ENCODE measurements at places on chromosomes 2 and 18.
A peak's percentile ranks its signal among the peaks of the same experiment; 100 is the strongest.

DNA sequence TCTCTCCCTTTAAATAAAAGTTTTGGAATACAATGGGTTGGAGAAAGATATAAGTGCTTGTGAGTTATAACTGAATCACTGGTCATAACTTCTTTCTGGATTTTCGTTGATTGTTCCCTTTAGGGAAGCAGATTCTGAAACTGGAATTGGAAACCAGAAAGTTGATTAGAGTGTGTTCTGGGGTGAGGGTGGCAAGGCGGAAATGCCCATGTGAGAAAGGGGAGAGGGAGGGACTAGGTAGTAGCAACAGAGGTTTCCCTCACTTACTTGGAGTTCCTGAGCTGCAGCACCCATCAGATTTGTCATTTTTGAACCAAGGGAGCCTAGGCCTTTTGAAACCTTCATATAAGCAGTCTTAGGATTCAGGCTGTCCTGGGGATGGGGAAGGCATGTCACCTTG lies 453.4 kb downstream of the KCNJ3 start:
- DNase-seq: no peak

GRCh38 chr18:50644146-50644545 lies 84.3 kb downstream of the MAPK4 start:
- no peak for DNase-seq

GRCh38 chr18:62802523-62802922 lies 87.2 kb downstream of the PHLPP1 start:
- DNase-seq: no peak

- peak; percentile 33 for DNase-seq
These were observed at the start of gene COMMD1 for GRCh38 chr2:61905372-61906185. Gene COMMD1 (plus strand): TSS chr2:61905674. CDS start chr2:61905679, 5 bp downstream.

- DNase-seq: no peak
These were observed 309.0 kb downstream of the GULP1 start for GRCh38 chr2:188600536-188601210.

DNA sequence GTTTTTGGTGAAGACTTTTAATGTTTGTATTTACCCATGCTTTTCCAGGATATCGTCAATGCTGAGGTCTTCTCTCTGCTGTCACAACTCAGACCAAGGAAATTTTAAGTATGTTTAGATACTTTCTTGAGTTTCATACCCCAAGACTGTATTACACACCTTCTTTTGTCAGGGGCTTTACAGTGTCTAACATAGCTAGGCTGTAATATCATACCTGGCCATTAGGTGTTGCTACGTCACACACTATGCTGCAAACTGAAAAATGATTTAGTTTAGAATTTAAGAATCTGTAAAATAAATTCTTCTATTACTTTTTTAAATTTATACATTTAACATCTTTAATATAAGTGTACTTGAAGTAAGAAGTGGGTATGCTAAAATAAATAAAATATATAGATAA lies 358.4 kb upstream of the NRP2 start:
- DNase-seq: peak; percentile 5

DNA sequence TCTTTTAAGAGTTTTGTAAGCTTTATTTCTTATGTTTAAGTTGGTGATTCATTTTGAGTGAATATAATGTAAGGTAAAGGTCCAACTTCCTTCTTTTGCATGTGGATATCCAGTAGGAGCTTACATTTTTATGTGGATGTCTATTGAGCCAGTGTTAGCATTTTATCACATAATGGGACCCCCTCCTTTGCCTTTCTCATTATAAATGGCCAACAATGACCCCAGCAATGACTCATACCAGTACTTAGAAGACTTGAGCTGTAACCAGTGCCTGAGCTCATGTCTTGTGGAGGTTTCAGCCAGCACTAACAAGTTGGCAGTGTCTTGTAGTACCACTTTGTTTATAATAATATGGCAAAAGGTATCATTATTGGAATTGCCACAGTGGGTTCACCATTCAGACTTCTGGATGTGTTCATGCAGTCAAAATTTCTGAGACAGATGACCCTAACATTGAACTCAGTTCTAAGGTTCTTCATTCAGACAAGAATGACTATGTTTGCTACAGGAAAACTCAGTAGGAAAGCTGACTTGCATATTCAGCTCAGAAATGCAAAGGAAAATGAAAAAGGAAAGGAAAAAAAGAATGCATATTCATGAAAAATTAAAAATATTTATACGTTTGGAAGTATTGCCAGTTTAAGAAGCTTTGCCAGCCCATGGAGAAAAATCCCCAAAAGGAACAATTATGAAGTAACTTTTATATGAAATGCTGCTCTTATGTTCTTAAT lies 41.0 kb downstream of the CDKL4 start:
- DNase-seq: no peak

- DNase-seq: no peak
These were observed 73.8 kb upstream of the B3GNT7 start for GRCh38 chr2:231321556-231322334.

GRCh38 chr2:11068079-11068741 lies 87.1 kb upstream of the SLC66A3 start:
- DNase-seq: no peak

DNA sequence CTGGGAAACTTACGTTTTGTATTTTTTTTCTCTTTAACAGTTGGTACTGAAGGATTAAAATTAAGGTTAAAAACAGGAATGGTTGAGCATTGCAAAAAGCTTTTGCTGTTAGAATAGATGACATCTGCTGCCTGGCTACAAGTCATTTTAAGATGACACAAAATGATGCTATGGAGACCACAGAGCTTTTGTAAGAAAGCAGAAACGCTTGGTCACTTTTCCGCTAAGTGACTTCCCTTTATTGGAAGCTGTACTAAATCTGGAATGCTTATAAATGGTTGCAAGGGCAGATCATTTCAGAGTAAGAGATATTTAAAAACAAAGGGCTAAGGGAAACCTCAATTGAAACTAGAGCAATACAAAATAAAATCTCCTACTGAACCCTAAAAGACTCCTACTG lies 544.0 kb downstream of the STK39 start:
- no peak for DNase-seq

- no peak for DNase-seq
These were observed 113.4 kb downstream of the GORASP2 start for GRCh38 chr2:171042253-171042969.

- DNase-seq: no peak
These were observed 448.1 kb downstream of the DCDC2C start for GRCh38 chr2:4151521-4151920.

DNA sequence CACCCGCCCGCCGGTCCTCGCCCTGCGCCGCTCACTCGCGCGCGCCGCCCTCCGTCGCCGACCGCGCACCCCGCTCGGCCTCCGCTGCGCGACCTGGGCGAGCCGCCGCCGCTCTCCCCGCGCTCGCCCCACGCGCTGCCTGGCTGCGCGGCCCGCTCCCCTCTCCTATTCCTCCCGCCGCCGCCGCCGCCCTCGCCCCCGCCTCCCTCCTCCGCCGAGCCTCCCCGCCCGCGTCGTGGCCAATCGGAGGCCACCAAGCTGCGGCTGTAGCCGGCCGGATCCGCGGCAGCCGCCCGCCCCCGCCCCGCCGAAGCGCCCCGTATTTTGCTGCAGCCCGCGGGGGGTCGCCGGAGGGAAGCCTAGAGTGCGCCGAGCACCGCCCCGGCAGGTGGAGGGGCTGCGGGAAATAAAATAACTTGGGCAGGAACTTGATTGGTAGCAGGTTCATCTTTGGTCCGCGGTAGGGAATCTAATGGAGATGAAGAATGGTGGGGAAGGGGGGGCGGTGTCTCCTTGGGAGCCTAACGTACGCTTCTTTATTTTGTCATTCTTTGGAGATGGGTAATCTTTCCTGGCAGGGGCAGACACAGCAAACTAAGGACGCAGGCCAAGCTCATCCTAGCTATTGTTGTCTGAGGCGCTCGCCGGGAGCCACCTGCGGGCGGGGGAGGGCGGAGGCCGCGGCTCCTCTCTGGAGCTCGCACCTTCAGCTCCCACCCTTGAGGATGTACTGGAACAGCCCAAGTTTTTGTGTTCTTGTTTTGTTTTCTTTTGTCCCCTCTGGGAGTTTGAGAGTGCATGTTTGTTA lies 1.1 kb upstream of the CDH2 start:
- peak; percentile 68 for DNase-seq

DNA sequence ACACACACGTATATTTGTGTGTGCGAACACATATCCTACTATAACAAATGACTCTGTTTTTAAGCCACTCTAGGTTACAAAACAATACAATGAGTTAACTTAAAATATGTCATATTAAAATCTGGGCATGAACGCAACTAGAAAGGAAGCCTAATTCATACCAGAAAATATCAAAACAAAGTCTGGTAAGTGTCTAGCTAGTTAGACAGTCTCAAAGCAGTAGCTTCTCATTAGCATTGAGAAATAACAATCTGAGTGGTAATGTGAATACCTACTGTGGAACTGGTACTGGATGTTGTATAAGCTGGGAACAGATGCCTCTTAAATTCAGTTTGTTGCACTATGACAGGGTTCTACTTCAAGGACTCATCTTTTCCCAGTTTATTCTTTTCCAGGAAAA lies 32.5 kb upstream of the WIPF1 start:
- DNase-seq: no peak

DNA sequence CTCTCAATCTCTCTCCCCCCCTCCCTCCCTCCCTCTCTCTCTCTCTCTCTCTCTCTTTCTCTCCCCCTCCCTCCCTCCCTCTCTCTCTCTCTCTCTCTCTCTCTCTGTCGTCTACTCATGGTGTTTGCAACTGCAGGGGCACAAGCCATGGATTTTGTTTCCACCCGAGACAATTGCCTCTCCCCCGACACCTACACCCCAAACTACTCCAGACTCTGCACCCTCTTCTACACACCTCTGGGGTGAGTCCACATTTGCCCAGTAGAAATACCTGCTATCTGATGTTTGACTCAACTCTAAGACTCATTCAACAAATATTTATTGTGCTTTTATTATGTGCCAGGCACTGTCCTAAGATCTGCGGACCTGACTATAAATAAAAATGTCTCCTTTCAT lies 93.7 kb downstream of the TMEM17 start:
- peak; percentile 8 for DNase-seq

- no peak for DNase-seq
These were observed 11.4 kb downstream of the ASIC4 start for GRCh38 chr2:219525533-219526232.

GRCh38 chr2:158815658-158816057 lies 20.5 kb downstream of the DAPL1 start:
- DNase-seq: no peak

DNA sequence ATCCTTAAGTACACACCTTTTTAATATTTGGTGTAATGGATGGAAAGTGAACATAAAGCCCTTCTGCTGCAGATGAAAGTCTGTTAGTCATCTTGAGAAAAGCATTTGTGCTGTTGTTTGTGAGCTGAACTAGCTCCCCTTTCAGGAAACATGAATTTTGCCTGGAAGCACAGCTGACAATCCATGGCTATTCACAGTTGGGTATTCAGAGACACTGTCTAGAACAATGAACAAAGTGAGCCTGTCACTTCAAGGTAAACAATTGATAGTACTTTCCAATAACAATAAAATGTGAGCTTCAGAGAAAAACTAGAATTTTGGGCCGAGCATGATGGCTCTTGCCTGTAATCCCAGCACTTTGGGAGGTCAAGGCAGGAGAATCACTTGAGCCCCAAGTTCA lies 6.8 kb upstream of the EFHD1 start:
- no peak for DNase-seq

DNA sequence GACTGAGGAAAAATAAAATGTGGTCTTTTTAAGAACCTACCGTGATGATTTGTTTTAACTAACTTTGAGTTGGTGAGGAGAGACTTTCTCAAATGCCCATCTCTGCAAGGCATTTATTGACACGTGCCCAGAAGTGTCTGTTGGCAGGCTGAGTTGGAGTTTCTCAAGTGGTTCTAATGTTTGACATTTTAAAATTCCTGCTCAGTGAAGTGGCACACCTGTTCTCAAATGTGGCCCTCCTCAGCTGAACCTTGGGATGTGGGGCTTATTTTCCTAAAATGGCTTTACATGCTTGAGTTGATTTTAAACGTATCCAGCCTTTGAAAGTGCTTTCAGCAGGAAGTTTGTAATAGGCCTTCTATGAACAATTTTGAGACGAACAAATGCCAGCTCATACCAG lies 876 bp upstream of the CAVIN2 start:
- no peak for DNase-seq

- no peak for DNase-seq
These were observed 181.9 kb upstream of the NRXN1 start for GRCh38 chr2:51213826-51214225.

DNA sequence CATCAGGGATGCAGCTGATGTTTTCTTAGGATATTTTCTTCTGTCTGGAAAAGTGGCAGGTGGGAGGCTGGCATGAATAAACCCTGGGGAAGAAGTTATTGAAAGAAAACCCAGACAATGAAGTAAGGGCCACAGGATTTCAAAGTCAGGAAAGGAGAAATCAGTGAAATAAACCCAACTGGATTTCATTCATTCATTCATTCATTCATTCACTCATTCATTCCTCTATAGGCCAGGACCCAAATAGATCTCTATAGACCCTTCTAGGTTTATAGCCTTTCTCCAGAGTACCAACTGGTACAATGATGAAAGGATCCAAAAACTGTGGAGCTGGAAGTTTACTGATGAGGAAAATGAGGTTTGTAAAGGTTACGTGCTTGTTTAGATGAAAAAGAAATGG lies 67.3 kb upstream of the DNMT3A start:
- no peak for DNase-seq

DNA sequence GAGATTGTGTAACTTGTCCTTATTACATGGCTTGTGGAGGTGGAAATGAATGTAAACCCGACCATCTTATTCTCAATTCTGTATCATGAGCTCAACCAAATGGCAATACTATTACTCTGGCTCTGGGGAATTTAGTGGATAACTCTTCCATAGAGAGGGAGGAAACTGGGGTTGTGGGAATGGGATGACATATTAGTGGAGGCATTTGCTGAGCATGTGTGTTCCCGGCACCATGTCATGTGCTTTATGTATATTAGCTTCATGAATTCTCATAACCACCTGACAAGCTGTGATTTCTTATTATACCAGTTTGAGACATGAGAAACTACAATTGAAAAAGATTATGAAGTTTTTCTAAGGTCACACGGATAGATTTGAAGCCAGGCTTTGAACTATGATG lies 112.8 kb upstream of the TMEFF2 start:
- no peak for DNase-seq

- DNase-seq: no peak
These were observed 97.8 kb downstream of the HDAC4 start for GRCh38 chr2:239302808-239303557.

GRCh38 chr18:24809173-24809950 lies 348.9 kb downstream of the HRH4 start:
- DNase-seq: no peak

GRCh38 chr2:60422826-60423483 lies 130.5 kb downstream of the BCL11A start:
- DNase-seq: no peak

- DNase-seq: no peak
These were observed 1.4 kb downstream of the RBKS start for GRCh38 chr2:27888790-27889189.

DNA sequence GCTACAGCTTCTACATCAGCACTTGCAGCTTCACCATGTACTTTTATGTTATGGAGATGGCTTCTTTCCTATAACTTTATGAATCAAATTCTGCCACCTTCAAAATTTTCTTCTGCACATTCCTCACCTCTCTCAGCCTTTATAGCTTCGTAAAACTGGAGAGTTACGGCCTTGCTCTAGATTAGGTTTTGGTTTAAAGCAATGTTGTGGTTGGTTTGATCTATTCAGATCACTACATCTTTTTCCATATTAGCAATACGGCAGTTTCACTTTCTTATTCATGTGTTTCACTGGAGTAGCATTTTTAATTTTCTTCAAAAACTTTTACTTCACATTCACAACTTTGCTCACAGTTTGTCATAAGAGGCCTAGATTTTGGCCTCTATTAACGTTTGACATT lies 242.9 kb upstream of the GYPC start:
- DNase-seq: no peak
